ENCODE measurements at places on chromosomes 13 and 19.
A peak's percentile ranks its signal among the peaks of the same experiment; 100 is the strongest.

GRCh38 chr13:79451500-79451962, 29.4 kb upstream of the NDFIP2 start:
- peak; percentile 50 for DNase-seq

DNA sequence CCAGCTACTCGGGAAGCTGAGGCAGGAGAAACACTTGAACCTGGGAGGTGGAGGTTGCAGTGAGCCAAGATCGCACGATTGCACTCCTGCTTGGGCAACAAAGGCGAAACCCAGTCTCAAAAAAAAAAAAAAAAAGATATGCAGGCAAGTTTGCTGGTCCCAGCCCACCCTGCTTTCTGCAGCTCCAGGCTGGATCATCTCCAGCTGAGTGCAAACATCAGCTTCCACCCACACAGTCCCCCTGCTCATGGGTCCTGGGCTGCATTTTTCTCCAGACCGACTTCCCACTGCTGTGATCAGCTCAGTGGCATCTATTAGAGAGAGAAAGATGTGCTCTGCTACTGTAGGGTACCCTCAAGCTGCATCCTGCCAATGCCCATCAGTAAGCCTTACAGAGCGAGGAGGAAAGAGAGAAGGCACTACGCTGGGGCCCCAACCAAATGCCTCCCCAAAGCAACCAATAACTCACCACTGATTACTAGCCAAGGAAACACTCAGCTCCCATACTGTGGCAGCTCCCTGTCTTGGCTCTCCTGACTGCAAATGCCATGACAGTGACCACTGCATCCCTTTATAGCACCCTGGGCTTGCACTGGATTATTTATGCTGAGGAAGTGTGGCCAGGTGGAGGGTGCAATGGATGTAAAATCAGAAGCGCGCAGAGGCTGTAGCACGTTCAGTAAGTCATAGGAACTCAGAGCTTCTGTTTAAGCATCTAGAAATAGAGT, 170.9 kb upstream of the ZNF507 start:
- DNase-seq = no peak

GRCh38 chr19:8141726-8142512, 7.5 kb downstream of the FBN3 start:
- no peak for DNase-seq

- DNase-seq = no peak
Observed at GRCh38 chr19:44607049-44607448, 6.3 kb upstream of the IGSF23 start.

- no peak for DNase-seq
Observed at GRCh38 chr19:52946322-52947310, 16.1 kb downstream of the ZNF816 start.

GRCh38 chr13:28475916-28476725, 18.8 kb downstream of the FLT1 start:
- no peak for DNase-seq

GRCh38 chr13:23453132-23453531, 19.6 kb upstream of the SACS start:
- no peak for DNase-seq

- DNase-seq = no peak
Observed at GRCh38 chr13:99055281-99055680, 77.4 kb upstream of the DOCK9 start.

DNA sequence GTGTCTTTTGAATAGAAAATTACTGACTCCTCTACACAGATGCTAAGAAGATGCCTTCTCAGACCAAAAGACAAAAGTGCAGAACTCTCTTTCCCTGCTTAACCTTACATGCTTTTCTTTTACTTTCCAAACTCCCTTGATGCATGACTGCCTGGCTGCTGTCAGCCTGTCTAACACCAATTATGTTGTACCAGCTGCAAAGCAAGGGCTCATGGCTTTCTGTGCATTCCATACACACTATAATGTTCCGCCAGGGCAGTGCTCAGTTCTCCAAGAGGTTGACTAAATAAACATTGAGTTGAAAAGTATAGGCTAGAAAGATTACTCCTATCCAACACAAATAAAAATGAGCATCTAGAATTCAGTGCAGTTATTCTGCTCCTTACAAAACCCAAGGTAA, 330.4 kb upstream of the NBEA start:
- no peak for DNase-seq

GRCh38 chr13:70747262-70747661, 639.0 kb upstream of the KLHL1 start:
- no peak for DNase-seq

- DNase-seq = no peak
Observed at GRCh38 chr13:104530741-104531140, 1464.5 kb upstream of the SLC10A2 start.

GRCh38 chr13:90420683-90421082, 926.8 kb upstream of the MIR17HG start:
- no peak for DNase-seq

DNA sequence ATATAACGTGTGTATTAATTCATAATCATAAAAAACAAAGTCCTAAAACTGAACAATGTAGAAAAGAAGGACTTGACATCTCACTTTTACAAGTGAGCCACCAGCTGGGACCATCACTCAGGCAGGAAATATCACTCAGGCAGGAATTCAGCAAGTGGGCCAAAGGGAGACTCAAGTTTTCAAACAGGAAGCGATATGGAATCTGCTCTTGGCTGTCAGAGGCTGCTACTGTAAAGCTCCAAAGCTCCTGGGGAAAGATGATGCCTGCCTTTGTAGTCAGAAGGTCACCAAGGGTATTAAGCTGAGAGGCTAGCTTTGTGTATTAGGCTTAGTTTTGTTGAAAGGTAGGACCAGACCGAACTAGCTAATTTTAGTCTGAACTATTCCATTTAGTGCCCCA, 5.5 kb upstream of the AKAP11 start:
- DNase-seq = no peak

- DNase-seq = peak; percentile 57
Observed at GRCh38 chr13:40401911-40402776, 264.3 kb downstream of the FOXO1 start.

- no peak for DNase-seq
Observed at GRCh38 chr19:9295411-9295849, 14.2 kb downstream of the ZNF699 start.

GRCh38 chr19:1685046-1685445, 32.6 kb upstream of the TCF3 start:
- no peak for DNase-seq

DNA sequence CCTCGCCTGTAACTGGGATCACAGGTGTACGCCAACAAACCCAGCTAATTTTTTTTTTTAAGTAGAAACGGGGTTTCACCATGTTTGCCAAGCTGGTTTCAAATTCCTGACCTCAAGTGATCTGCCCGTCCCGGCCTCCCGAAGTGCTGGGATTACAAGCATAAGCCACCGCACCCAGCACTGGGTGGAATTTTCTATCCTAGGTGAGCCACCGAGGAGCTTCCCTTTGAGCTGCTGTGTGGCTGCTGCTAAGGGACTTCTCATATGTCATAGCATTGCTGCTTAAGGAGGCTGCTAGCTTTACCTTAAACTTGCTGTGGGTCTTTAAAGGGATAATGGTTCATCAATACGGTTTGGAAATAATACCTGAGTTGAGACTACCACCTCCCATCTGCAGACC, 2.9 kb upstream of the AMER2 start:
- no peak for DNase-seq

GRCh38 chr13:33487575-33488243, 202.2 kb upstream of the STARD13 start:
- DNase-seq = no peak

Measured in GM18507 (cell line).